ENCODE measurements at places on chromosomes 1 and 21. TPM values are rescaled to one million over a fixed set of nuclear protein-coding genes. Genes with fewer than 3 reads are reported as not detected.

The BTBD8 gene
- 4.5 TPM for total RNA-seq

The BCAR3 gene
- 6.9 TPM for total RNA-seq

The S1PR1 gene
- 57.9 TPM for total RNA-seq

The FMO2 gene
- 19.8 TPM for total RNA-seq

The DNAJC6 gene
- 6.5 TPM for total RNA-seq

The TMEM200B gene
- total RNA-seq = 2.1 TPM

The SLC44A3 gene
- 2.7 TPM for total RNA-seq

The CYP4B1 gene
- total RNA-seq = not detected

The FCRL5 gene
- 0.30 TPM for total RNA-seq

The MYOG gene
- total RNA-seq = 0.16 TPM

The LRRC39 gene
- total RNA-seq = 90.7 TPM

DNA sequence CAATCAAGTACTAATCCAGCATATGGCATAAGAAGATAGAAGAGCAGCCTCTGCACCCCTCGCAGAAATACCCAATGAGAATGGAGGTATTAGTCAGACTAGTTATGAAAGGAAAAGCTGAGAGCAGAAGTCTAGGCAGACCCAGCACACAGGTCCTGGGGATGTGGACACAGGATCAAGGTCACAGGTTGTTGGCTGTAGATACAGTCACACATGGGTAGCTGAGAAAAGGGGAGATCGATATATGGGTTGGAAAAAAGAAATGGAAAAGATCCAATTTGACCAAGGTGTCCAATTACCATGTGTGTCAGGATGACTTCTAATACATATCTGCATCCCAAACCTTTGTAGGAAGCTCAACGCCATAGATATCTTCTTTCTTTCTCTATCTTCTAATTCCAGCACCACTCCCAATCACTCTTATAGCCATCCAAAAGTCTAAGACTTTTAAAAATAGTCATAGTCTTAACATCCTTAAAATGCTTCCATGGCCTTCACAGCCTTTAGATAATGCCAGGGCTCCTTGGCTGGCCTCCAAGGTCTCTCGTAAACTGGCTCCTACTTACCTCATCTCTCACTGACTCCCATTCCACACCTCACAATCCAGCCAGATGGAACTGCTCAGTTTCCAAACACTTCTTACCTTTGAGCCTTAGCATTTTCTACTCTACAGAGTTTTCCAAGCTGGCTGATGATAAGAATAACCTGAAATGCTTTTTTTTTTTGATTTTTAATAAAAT lies 8.3 kb upstream of the ZC3H11B start:
- DNase-seq = no peak

GRCh38 chr1:64513545-64513944 lies 43.6 kb downstream of the CACHD1 start:
- DNase-seq = no peak

- DNase-seq = no peak
Observed at GRCh38 chr1:109198043-109198695, 15.5 kb upstream of the SARS1 start.

DNA sequence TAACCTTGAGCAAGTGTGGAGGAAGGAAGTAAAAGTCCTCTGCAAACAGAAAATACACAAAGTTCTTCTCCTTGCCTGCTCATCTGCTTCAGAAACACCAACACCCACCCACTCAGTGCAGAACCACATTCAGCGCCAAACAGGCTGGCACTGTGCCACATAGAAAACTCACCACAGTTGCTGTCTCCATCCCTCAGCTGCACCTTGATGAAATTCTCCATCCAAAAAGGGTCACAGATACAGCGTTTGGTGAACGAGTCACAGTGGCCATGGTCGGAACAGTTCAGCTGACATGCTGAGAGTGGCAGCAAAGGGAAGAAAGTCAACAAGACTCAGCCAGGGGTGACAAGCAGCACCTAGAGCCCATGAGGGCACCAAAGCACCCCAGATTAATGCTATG lies 114.5 kb downstream of the KIAA0319L start:
- no peak for DNase-seq

DNA sequence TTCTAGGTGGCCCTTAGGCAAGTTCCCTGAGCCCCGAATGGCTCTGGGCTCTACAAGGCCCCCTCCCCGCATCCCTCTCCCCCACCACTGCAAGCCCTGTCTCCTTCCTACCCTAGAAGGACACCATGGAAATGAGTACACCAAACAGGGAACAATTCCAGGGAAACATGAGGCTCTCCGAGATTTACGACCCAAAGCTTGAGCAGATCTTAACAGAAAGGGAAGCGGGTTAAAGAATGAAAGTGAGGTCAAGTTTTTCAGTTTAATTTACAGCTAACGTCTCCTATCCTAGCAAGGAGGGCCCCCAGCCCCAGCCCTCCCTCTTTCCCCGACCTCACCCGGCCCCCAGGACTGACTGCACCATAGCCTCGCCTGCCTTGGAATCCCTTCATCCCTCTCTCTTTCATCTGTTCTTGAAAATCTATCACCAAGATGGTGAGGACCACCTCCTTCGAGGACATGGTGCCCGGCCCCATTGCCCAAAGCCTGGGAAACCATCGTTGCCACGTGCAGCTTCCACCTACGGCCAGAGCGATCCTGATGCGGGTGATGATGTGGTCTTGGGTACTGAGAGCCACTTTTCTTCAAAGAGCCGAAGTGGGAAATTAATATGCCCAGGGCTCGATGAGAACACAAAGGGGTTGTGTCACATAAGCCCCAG lies 30.5 kb downstream of the SIM2 start:
- no peak for DNase-seq

GRCh38 chr1:43220905-43221778 lies 48.6 kb upstream of the TMEM125 start:
- no peak for DNase-seq

DNA sequence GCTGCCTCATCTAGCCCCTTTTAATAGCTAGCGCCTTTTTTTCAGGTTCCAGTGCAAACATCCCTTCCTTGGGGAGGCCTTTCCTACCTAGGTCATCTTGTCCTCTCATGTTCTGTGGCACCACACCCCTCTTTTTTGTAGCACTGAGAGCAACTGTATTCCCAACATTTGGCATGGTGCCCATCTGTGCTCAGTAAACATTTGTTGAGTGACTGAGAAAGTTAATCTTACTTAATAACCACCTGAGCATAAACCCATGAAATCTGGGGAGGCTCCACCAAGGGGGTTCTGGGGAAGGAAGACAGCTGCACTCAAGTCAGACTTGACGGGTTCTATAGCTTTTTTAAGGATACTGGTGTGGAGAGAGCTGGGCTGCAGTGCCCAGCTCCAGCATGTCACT lies 90.0 kb downstream of the NOS1AP start:
- DNase-seq = no peak

- no peak for DNase-seq
Observed at GRCh38 chr1:43949678-43950077, 2.9 kb downstream of the IPO13 start.

DNA sequence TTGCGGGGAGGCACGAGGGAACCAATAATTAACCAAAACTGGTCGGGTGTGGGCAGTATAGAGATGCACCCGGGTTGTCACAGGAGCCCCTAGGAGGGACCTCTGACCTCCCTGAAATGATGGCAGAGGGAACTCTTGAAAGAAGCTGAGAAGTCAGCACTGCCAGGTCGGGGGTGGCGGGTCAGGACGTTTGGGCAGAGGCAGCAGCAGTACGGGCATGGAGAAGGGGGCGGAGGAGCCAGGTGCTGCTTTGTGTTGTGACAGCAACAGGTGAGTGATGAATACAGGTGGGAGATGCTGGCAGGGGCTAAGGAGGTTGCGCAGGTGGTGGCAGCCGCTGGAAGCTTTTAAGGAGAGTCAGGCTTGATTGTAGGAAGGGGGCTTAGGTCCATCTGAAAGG lies 11.7 kb downstream of the TNFRSF1B start:
- no peak for DNase-seq

GRCh38 chr1:198564716-198565115 lies 24.2 kb upstream of the ATP6V1G3 start:
- DNase-seq = no peak

- DNase-seq = no peak
Observed at GRCh38 chr1:241061062-241061461, 295.9 kb downstream of the RGS7 start.

DNA sequence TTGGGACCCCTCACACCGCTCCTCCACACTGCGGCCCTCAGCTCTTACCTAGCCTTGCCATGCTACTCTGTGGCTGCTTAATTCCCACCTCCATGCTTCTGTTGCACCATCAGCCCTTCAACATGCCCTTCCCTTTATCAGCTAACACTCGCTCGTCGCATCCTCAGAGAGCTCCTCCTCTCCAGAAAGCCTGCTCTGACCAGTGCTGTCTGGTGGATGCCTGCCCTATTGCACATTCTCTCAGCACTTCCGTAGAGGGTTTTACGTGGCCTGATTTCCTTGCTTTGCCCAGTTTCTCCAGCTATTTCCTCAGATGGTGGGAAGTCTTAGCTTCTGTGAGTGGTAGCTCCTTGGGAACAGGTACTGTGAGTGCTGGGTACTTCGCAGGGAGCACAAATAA lies 10.3 kb upstream of the LAD1 start:
- no peak for DNase-seq

GRCh38 chr1:185017966-185018365 lies 27.4 kb upstream of the RNF2 start:
- no peak for DNase-seq

GRCh38 chr1:213988507-213989001 lies 781 bp downstream of the PROX1 start:
- no peak for DNase-seq

GRCh38 chr1:58447042-58447441 lies 99.5 kb downstream of the OMA1 start:
- no peak for DNase-seq

DNA sequence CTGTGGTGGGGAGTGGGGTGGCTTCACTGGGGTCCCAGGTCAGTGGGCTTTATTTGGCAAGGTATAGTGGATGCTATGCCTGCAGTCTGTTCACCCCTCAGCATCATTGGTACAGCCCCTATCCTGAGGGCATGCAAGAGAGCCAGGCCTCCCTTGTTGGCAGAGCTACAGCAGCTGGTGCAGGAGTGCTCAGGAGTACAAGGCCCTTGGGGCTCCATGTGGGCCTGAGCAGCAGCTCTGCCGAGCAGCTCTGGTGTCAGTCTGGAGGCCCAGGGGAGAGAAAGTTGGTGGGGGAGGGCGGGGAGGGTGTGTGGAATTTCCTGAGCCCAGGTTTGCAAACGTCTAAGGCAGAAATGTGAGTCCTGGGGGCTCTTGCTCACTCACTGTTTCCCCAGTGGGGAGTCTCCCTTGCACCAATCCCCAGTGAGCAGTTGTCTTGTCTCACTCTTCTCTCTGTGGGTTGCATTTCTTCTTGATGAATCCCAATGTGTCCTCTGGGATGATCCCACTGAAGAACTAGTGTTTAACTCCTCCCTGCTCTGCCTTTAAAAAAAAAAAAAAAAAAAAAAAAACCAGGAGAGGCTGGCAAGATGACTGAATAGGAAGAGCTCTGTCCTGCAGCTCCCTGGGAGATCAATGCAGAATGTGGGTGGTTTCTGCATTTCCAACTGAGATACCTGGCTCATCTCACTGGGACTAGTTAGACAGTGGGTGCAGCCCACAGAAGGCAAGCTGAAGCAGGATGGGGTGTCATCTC lies 39.5 kb upstream of the CYP4X1 start:
- no peak for DNase-seq

DNA sequence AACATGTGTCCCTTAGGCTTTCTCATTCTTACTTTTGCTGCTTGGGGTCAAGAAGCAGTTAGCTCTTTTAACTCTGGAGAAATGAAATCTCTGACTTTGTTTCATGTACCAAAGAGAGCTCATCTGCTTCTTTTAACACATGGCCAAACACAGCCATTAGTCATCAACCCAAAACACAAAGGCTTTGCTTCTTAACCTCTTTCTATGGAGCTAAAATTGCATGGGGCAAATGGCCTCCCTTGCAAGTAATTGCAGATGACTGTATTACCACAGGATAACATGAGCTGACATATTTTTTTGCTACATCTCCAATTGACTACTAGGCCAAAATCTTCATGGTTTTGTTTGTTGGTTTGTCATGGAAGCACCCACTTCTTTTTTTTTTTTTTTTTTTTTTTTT lies 300.9 kb downstream of the BRINP3 start:
- no peak for DNase-seq

- DNase-seq = no peak
Observed at GRCh38 chr1:232134365-232134764, 495.6 kb downstream of the SIPA1L2 start.

DNA sequence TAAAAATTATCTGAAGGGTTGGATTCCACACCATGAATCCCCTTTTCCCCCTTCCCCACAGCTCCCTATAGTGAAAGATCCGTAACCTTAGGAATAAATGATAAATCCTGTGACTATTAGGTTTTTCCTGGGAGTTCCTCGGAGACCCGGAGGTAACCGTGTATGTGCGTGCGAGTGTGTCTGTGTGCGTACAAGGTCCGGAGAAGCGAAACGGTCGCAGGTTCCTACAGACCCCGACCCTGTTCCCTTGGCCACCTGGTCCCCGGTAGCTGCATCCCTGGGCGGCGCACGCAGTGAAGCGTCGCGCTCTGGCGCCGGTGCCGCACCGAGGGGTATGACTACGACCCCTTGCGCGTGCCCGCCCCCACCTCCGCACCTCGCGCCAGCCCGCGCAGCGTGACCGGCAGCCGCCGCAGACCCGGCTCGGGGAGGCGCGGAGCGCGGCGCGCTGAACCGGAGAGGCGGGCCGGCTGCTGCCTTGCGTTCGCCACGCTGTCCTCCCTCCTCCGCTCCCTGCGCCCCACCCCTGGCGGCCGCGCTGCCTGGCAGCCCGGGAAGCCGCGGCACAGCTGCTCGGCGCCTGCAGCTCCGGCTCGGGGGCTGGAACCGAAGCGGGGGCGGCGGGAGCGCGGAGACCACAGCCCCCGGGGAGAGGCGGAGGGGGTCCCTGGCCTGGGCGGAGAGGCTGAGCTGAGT lies at the start of gene AK5:
AK5 (plus strand) TSS at position 529 of the 696 bp plus-strand sequence. CDS start 295 bp downstream, outside the sequence.
- peak; percentile 76 for DNase-seq

DNA sequence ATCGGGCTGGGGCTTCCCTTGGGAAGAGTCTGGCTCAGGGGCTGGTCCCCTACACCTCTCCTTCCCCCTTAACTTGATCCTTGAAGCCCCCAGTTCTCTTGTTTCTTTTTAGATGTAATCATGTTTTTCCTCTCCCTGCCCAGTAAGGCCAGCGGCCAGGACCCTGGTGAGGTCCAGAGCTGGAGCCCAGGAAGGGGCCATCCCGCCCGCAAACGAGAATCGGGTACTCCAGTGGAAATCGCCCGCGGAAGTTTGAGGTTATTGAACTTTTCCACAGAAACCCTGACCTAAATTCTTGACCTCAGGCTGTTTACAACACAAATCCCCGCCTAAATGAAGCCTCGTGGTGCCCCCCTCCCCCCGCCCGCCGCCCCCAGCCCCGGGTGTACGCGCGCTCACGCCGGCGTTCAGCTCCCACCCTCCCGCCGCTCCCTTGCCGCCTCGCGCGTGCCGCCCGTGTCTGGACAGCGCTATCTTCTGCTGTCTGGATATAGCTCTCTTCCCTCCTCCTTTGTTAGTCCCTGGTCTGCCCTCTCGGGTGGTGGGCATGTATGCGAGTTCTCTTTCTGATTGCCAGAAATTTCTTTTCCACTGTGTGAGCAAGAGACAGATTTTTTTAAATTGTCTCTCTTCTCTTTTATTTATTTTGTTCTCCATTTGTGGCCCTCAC lies 165.9 kb upstream of the CACNA1E start:
- DNase-seq = no peak

All from cardiac septum (tissue), 1 donor.